Suppressor macrophage treated with lipopolysaccharide for 1 hour (primary cell): ENCODE measurements at places on chromosomes 11 and 22.

- no peak for DNase-seq
These were observed 177.8 kb upstream of the NARS2 start for GRCh38 chr11:78752494-78752893.

DNA sequence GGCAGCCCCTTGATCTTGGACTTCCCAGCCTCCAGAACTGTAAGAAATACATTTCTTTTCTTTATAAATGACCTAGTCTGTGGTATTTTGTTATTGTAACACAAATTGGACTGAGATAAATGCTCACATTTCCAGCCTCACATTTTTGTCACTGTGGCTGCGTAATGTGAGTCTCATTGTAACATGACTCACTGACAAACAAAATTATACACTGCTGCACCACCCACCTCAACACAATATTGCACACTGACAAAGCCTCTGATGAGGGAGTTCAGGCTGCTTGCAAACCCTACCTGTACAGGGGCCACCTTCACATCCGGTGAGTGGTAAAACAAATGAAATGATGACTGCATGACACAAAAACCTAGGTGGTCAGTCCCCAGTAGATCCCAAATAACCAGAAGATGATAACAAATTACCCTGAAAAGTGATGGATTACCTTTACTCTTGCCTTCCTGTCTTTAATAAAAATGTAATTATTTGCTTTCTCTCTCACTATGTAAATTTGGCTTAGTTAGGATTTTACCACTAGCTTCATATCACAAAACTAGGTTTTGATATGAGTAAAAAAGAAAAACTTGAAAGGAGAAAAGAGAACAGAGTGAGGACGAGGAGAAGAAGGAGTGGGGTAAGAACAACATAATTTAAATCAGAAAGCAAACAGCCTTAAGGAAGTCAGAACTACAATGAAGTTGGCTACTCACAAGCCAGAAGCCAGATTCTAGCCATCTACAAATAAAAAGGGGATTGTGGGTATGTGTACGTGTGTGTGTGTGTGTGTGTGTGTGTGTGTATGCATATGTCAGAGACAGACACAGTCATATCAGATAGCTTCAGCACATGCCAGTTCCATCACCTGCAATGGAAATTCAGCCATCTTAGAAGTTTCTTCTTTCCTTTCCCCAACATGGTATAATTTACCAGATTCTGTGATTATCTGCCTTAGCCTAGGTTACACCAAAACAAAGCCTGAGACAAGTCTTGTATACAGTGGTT is 53.4 kb upstream of the SESN3 start:
- DNase-seq: no peak

GRCh38 chr11:110298301-110298765 is 1.9 kb upstream of the RDX start:
- peak; percentile 55 for DNase-seq

- no peak for DNase-seq
These were observed 18.1 kb downstream of the MAML2 start for GRCh38 chr11:96324912-96325311.

DNA sequence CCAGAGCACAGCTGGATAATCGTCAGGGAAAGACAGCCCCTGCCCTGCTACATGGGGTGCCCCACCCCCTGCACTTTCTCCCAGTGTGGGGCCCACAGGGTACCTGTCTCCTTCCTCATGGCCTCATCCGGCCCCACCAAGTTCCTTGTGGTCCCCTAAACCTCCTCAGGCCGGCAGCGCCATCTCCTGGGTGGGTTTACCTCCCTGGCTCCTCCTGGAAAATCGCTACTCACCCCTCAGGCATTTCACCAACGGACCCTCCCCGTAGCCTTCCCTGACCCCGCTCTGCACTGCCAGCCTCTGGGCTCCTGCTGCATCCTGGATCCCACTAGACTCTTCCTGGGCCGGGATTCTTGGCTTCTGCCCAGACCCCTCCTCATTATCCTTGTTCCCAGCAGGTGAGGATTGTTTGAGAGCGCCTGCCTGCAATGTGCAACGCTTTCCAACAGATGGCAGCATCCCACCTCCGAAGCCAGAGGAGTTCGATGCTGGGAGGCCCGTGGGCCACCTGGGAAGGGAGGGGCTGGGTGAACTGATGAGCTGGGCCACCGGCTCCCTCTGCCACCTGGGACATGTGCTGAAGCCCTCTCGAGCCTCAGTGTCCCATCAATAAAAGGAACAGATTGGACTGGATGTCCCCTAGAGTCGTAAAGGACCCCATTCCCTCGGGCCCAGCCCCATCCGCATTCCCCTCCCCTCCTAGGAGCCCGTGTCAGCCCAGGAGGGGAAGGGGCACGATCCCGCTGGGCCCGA is 44.2 kb upstream of the TTLL12 start:
- DNase-seq: peak; percentile 47

GRCh38 chr11:31450841-31451240 is 58.6 kb downstream of the IMMP1L start:
- DNase-seq: no peak

DNA sequence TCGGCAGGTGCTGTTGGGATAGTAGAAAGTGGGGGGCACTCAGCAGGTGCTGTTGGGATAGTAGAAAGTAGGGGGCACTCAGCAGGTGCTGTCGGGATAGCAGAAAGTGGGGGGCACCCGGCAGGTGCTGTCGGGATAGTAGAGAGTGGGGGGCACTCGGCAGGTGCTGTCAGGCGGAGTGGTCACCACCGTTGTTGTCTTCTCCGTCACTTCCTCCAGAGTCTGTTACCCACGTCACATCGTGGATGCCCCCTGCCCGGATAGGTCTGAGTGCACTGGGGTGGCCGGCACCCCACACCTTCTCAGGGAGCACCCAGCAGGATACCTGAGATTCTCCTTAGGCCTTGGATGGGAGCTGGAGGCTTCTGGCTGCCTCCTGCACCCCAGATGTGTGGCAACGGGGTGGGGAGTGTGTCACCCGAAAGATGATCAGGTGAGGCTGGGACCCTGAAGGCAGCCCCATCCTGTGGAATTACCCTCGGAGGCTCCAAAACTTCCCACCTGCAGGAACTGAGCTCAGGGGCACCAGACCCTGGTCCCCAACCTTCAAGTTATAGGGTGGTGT is 24.1 kb upstream of the KRTAP5-7 start:
- DNase-seq: no peak

- no peak for DNase-seq
These were observed 8.9 kb upstream of the OR2D3 start for GRCh38 chr11:6911948-6912347.

GRCh38 chr22:22895776-22896445 is 8.3 kb downstream of the IGLL5 start:
- DNase-seq: no peak

DNA sequence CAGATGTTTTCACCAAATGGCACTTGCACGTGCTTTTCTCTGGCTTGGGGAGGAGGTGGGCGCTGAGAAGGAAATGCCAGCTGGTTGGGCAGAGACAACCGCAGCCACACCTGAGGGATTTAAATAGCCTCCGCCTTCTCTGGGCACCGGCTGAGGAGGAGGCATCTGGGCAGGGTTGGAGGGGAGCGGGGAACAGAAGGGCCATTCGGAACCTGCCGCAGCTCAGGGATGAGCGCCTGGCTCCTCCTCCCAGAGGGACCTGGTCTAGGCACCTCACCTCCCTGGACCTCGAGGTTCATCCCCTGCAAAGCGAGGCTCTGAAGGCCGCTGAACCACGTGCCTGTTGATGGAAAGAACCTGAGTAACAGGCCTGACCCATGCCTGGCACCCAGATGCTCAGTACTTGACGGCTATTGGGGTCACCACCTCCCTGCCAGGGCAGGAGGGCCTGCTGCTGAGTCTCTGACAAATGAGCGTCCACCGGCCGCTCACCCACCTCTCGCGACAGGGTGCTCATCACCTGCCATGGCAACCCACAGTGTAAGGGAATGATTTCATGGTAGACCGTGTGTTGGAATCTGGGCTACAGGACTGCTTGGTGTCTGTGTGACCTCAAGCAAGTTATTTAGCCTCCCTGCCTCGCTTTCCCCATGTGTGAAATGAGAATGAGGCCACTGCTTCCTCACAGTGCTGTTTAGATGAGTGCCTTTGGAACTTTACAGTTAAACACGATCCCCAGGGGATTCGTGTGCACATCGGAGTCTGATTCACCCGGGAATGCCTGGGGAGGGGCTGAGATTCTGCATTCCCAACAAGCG is 2.0 kb upstream of the KDELR3 start:
- no peak for DNase-seq

GRCh38 chr11:112835591-112836255 is 125.5 kb upstream of the NCAM1 start:
- DNase-seq: no peak

GRCh38 chr11:1242289-1242688 is 19.4 kb downstream of the MUC5B start:
- DNase-seq: no peak

DNA sequence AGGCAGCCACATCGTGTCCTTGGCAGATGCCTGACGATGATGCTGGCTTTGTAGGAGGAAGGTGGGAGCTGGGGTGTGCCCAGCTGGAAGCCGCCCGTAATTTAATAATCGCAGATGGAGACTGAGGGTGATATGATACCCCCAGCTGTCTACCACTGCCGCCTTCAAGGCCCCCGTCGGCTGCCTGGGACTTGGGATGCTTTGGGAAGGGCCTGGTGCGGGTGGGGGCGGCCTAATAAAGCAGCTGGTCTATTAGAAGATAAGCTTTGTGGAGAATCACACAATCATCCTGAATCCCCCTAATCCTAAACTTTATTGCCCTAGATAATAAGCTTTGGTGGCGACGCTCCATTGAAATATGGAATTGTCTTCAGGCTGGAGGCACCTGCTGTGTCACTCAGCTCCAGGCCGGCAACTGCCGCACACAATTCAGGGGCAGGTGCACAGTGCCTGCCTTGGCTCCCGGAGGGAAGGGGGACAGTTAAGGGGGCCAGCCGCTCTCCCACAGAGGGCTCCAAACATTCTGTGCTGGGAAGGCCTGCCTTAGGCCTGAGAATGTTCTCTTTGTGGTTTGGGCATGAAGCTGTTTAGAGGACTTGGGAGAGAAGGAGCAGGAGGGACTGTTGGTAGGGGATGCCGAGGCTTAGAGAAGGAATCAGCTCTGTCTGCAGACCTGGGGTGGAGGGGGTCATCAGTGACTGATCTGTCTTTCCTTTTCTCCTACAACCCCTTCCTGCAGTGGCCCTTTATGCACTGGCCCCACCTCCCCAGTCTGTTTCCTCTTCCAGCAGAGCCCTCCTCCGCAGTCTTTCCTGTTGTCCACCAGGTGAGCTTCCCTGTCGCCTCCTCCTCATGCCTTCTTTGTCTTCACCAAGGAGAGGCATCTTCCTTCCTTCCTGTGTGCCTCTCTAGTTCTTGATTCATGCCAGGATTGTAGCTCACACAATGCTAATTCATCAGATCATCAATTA is 65.3 kb downstream of the ARL14EP start:
- DNase-seq: peak; percentile 1

- DNase-seq: no peak
These were observed 22.8 kb downstream of the PITPNB start for GRCh38 chr22:27896245-27896644.

GRCh38 chr11:101446726-101447125 is 137.1 kb downstream of the TRPC6 start:
- no peak for DNase-seq

DNA sequence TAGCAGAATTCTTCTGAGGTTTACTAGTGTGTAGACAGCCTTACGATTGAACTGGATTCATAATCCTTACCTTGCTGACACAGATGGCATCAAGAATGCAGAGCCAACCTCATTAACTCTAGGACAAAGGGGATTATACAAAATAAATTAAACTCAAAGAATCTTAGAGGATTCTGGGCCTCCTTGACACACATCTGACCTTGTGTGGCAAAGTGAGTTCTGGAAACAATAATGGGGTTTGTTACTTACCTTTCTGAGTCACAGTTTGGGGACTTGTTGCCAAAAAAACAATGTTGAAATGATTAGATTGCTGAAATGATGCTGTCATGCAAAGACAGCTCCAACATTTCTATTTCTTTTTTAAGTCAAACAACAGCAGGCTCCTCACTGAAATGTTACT is 179.1 kb upstream of the ISX start:
- DNase-seq: no peak

DNA sequence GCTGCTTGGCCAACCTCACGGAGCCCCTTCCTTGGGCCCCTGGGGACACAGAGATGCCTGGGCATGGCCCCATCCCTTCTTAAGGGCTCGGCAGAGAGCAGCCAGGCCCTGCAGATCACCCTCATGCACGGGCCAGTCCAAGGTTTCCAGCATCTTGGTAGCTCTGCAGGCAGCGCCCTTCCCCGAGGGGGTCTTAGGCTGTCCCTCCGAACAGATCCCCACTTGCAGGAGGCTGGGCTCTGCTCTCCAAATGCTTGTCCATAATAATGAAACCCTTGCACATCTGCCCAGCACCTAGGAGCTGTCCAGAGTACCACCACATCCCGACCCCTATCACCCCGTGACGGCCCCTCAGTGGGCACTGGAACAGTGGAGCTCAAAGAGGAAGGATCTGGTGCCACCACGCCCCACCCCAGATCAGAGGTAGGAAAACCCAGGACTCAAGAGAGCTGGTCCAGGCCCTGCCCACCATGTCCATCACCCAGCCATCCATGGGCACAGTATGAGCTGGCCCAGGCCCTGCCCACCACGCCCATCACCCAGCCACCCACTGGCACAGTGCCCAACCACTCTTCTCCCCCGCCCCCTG is 92.5 kb upstream of the PRR5 start:
- DNase-seq: no peak

DNA sequence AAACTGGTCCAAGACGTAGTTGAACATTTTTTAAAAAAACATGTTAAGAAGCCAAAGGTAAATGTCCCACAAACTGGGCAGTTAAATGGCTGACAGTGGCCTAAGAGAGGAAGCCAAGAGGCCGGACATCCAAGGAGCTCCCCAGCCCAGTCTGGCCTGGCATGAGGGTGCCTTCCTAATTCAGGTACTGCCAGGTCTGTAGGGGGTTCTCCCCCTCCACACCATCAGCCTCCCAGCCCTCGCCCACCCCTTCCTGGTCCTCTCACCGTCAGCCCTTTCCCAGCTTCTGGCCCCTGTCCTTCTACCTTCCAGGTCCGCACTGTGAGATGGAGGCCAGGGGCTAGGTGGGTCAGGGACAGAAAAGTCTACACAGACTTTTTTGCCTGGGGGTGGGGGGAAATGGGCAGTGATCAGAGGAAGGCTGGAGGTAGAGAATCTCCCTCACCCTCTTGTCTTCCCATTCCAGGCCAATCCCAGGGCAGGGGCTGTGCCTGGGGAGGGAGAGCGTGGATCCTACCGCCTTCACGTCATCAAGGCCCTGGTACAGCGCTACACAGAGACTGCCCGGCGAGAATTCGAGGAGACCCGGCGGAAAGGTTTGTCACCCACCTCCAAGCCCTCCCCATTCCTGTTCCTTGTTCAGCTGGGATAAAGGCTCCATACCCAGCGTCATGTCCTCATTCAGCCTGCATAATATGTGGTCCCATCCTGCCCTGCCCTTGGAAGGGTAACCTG is 6.0 kb downstream of the ART5 start:
- no peak for DNase-seq

- no peak for DNase-seq
These were observed 78.4 kb downstream of the MYO7A start for GRCh38 chr11:77206264-77207018.

GRCh38 chr11:116344601-116345000 is 428.2 kb downstream of the BUD13 start:
- DNase-seq: no peak

- DNase-seq: no peak
These were observed 58.0 kb downstream of the MCM5 start for GRCh38 chr22:35457729-35458546.
